Renal cortical epithelial cell (primary cell): ENCODE measurements at places on chromosomes 11 and 22. TPM values are rescaled to one million over a fixed set of nuclear protein-coding genes. Genes with fewer than 3 reads are reported as not detected.
A peak's percentile ranks its signal among the peaks of the same experiment; 100 is the strongest.

Gene TPBGL
- total RNA-seq, result 0.55 TPM in 1 of 2 replicates, not detected in the other

Gene SCARF2
- 3.3 and 9.1 TPM in 2 replicates for total RNA-seq

Gene MFRP
- total RNA-seq, result not detected in 2 replicates

Gene DTX4
- 1.7 and 17.0 TPM in 2 replicates for total RNA-seq

Gene C11orf42
- total RNA-seq, result not detected in 2 replicates

Gene ANKK1
- total RNA-seq, result 0.15 TPM in 1 of 2 replicates, not detected in the other

Gene PKNOX2
- total RNA-seq, result not detected in 2 replicates

Gene MS4A7
- not detected in 2 replicates for total RNA-seq

- DNase-seq, result peak; percentile 31
These were observed 1.7 kb downstream of the PICALM start for GRCh38 chr11:86067009-86067850.

- no peak for DNase-seq
These were observed 82.0 kb downstream of the TTC28 start for GRCh38 chr22:28597665-28598064.

DNA sequence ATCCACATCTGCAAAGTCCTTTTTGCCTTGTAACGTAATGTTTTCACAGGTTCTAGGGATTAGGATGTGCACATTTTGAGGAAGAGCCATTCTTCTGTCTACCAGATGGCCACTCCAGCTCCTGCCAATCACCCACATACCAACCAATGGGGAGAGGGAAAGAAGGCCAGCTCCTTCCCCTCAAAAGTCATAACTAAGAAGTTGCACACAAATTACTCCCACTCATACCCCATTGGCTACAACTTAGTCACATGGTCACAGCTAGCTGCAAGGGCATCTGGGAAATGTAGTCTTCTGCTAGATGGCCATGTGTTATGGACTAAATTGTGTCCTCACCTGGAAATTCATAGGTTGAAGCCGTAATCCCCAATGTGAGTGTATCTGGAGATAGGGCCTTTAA is 15.4 kb upstream of the MYOD1 start:
- DNase-seq, result no peak

- DNase-seq, result no peak
These were observed 38.5 kb downstream of the SHANK2 start for GRCh38 chr11:71213696-71214552.

GRCh38 chr11:61109671-61110070 is 7.4 kb downstream of the CD5 start:
- no peak for DNase-seq

DNA sequence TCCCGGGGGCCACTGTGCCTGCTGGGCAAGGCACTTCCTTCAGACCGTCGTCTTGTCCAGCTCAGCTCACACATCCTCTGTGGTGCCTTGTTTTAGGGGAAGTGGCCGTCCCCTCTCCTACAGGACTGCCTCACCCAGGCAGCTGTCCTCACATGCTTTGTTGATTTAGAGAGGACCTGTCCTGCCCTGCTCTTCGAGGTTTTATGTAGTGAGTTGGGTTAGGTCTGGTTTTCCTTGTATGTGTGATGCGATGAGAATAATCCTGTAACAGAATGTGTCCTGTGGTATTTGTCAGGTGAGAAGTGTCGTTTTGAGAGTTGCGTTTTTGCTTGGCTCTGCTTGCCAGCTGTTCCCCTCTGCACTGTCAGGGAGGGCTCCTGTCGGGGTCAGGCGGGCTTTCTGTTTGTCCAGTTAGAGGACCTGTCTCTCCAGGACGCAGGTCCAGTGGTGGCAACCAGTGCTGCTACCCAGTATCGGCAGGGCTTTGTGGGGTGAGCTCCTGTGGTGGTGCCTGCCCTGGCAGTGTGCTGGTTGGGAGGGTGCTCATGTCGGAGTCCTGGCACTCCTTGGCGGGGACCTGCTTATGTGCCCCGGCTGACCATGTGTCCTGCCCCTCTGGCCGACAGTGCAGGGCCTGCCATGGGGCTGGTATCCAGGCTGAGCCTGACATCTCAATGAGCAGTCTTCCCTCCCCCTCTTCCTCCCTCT is 41.3 kb downstream of the MUC6 start:
- no peak for DNase-seq

DNA sequence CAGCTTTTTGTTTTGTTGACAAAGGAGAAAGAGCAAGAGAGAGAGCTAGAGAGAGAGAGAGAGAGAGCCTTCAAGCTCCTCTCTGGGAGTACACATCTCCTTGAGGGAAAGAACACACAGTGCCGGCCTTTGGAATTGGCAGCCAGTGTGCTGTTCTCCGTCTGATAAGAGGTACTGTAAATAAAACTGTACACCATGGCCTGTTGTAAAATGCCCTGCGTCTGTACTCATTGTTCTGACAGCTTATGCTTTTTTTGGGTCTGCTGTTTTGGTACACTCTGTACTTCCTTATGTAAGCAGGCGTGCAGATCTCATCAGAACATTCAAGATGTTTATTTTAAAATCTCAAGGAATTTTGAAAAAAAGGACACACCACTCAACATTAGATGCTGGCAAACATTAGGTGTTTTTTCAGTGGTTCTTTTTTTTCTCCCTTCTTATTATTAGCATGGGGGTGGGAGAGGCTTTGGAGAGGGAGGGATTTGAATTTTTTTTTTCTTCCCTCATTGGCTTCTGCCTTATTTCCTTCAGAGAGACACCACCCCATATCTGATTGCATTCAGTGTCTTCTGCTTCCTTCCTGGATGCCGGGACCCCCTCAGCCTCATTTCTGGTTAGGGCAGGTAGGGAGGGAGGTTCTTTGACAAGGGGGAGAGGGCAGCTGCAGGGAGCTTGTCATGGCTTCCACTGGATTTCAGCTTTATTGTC is 116.8 kb upstream of the NNMT start:
- peak; percentile 64 for DNase-seq

GRCh38 chr11:44760477-44760872 is 33.7 kb downstream of the TSPAN18 start:
- no peak for DNase-seq
